Stimulated activated CD8-positive, alpha-beta memory T cell treated with anti-CD3 and anti-CD28 coated beads, Interleukin-4, amount 100 ng/mL, for 1 hour (primary cell): ENCODE measurements at places on chromosomes 12 and 14.

GRCh38 chr14:57687416-57687815 lies 178.5 kb downstream of the SLC35F4 start:
- DNase-seq, result no peak

- DNase-seq, result no peak
Observed at GRCh38 chr14:69274321-69274720, 14.4 kb downstream of the GALNT16 start.

DNA sequence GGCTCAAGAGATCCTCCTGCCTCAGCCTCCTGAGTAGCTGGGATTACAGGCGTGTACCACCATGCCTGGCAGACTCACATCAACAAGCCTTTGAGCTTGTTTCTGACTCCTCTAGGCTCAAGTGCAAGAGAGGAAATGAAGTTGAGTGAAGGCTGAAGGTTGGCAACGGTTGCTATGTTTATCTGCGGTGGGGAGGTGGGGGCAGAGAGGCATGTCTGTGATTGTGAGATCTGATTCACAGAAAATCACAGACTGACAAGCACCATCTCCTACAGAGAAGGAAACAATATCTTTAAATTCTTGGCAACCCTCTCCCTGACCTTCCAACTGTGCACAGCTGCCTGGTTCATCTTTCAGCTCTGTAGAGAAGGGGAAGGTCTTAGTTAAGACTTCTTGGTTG lies 22.1 kb upstream of the NINJ2 start:
- peak; percentile 67 for DNase-seq

DNA sequence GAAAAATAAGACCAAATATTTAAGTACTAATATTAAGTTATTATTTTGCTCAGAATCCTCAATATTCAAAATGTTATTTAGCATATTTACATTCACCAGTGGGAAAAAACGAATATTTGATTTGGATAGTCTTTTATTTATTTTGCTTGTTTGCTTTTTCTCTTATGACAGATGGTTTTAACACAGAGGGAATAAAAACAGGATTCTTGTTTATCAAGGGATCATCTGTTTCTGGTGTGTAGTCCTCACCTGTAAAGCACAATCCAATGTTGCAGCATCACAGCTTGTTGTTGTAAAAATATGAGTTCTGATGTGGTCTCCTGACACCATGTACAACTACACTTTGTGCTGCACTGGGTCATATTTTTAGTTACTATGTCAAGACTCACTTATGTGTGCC lies 103.9 kb downstream of the AVPR1A start:
- no peak for DNase-seq

- DNase-seq, result no peak
Observed at GRCh38 chr12:66627270-66627987, 51.4 kb downstream of the GRIP1 start.
